ENCODE measurements at places on chromosomes 11 and 22.

DNA sequence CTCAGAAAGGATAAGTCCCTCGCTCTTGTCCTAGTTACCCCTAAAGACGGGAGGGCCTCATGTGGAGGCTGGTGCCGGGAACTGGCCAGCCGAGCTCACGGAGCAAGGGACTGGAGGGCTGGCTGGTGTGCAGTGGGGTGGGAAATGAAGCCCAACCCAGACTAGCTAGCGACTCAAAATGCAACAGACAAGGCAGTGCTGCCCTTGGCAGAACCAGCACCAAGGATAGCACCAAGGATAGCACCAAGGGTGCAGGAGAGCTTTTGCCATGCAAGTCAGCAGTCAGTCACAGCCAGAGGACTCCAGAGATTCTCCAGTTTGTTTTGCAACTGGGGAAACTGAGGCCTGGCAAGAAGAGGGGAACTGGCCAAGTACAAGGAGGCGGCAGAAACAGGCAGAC, 6.5 kb upstream of the BATF2 start:
- DNase-seq: no peak

GRCh38 chr22:41844036-41844435, 11.1 kb downstream of the SREBF2 start:
- DNase-seq: no peak

DNA sequence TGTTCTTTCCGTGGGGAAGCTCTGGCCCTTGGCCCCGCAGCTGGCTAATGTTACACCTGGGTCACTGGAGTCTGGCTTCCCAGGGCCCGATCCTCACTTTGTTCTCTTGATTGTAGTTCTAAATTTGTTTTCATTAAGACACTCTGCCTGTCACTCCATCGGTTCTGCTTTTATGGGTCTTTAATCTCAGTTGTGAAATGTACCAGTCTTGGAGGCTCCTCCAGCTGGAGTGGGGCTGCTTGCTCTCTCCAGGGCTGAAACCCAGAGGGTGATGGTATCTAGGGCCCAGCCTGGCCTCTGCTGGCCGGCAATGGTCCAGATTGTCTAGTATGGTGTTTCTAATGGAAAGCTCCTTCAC, 352.9 kb downstream of the TENM4 start:
- no peak for DNase-seq

GRCh38 chr11:63738720-63739360, 29.7 kb downstream of the ZFTA start:
- DNase-seq: peak; percentile 19

DNA sequence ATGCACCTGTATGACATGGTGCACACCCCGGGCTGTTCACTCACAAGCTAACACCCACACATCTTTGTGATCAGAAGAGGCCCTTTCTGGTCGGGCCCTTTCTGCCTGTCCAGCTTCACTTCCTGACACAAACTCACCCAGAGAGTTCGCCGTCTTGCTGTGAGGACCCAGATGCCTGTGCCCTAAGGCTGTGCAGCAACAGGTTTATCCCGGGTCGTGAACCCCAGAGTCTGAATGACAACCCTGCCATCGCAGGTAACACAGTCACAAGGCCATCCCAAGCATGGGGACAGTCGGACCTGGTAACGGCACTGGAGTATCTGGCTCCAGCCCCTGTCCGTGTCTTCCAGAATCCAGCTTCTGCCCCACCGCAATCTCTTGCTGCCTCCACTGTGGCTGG, 235.1 kb downstream of the BUD13 start:
- DNase-seq: no peak

DNA sequence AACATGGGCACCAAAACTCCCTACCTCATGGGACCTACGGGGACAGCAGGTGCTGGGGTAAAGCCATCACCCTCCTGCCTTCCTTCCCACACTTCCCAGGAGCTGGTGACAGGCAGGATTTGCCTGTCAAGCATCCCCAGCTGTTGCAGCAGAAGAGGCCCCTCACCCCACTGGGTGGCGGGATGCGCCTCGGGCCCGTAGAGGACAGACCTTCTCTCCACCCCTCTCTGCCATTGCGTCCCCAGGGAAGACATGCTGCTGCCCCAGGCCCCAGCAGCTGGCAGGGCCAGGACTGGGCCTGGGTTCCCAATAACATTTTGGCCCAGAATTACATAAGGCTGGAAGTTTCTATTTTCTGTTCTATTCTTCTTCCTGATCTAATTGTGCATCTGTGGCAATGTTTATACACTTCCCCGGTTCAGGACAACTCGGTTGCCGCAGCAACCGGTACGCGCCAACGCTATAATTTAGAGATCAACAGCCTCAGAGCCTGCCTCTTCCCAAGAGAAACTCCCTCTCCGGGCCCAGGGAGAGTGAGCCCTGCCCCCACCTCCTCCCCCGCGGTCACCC, 25.4 kb downstream of the KCNJ4 start:
- DNase-seq: no peak

DNA sequence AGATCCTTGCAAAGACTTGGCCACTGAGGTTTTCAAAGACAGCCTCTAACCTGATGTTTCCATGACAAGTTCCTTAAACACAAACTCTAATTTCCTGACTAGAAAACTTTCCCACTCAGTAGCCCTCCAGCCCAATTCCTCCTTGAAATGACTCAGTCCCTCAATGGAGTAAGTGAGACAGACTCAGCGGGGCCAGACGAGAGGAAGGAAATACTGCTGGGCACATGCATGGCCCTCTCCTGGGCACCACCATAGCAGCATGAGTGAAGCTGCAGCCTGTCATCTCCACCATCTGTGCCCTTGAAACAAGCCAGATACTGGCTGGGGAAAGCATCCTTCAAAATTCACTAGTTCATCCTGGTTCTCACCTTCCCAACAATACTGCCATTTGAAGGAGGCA, 76.2 kb upstream of the GDPD4 start:
- no peak for DNase-seq

All from NCI-H1436 treated with DMSO at 0.1 percent for 48 hours (cell line).